Sciatic nerve (tissue), 2 donors: ENCODE measurements at places on chromosomes 12 and 14. TPM values are rescaled to one million over a fixed set of nuclear protein-coding genes. Genes with fewer than 3 reads are reported as not detected.

NT5DC3 gene
- 26.2 TPM for total RNA-seq

GPR162 gene
- 4.5 TPM for total RNA-seq

SOAT2 gene
- 1.2 TPM for total RNA-seq

CYP27B1 gene
- 0.98 TPM for total RNA-seq

MSI1 gene
- 2.2 TPM for total RNA-seq

GRIP1 gene
- total RNA-seq, result 2.5 TPM

RIPK3 gene
- 8.9 TPM for total RNA-seq

PLEKHH1 gene
- 6.1 TPM for total RNA-seq

CLEC2A gene
- not detected for total RNA-seq

CLEC1A gene
- total RNA-seq, result 13.7 TPM

RILPL1 gene
- total RNA-seq, result 24.7 TPM

DDN gene
- not detected for total RNA-seq

DNA sequence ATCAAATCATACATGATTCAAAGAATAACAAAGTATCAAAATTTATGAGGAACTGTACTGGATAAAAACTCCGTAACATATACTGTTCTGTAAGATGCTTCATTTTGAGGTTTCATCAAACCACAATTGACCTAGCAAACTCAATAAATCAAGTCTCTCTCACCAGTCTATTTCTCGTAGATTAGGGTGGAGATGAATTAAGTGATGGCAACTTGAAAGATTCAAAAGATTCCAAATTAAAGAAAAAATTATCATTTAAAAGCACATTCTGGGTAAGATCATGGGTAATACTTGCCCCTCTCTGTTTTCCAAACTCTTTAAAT lies 74.4 kb downstream of the PAPLN start:
- DNase-seq, result no peak

DNA sequence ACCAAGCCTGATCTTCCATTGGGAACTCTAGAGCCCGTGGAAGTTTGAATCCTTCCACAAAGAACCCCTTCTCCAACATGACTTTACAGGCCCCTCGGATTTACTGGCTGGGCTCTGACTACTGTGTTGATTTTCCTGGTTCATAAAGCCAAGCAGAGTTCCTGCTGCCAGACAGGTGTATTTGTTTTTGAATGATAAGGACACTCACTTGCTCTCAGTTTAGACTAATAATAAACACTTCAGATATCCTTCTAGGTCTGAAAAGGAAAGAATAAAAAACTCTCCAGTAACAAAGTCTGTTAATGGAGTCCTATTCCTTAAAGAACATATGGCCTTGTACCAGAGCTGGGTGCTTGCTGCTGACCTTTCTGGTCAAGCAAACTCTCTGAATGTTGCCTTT lies 31.0 kb downstream of the SIX1 start:
- DNase-seq, result no peak

GRCh38 chr14:91237219-91237618 lies 7.3 kb downstream of the GPR68 start:
- no peak for DNase-seq

DNA sequence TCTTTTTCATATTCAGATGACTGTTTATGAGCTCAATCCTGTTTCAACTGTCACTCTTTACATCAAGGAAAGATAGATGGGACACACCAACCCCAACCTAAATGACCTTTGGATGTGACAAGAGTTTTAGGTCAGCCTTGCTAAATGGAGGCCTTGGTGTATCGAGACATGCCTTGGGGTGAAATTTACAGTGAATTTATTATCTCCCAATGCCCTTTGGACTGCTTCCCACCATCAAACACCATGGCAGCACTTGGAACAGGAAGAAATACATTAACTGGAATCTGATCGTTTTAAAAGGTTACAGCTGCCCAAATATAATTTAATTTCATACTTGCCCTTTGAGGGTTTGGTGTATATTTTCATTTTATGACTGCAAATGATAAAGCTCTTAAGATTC lies 327.6 kb downstream of the SOX5 start:
- no peak for DNase-seq

GRCh38 chr12:21828779-21829178 lies 54.3 kb upstream of the KCNJ8 start:
- DNase-seq, result no peak

GRCh38 chr14:92917041-92917940 lies 5.7 kb upstream of the CHGA start:
- no peak for DNase-seq

DNA sequence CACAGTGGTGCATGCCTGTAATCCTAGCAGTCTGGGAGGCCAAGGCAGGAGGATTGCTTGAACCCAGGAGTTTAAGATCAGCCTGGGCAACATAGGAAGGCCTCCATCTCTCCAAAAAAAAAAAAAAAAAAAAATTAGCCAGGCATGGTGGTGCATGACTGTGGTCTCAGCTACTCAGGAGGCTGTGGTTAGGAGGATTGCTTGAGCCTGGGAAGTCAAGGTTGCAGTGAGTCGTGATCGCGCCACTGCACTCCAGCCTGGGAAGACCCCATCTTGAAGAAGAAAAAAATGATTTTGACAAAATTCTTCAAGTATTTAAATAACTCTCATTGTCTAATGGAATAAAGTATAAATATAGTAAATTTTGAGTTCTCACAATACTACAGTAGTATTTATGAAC lies 219.2 kb upstream of the SSTR1 start:
- no peak for DNase-seq

- no peak for DNase-seq
These were observed 182.3 kb downstream of the TMEM132C start for GRCh38 chr12:128449146-128449894.

GRCh38 chr14:91220581-91221000 lies 23.9 kb downstream of the GPR68 start:
- no peak for DNase-seq

DNA sequence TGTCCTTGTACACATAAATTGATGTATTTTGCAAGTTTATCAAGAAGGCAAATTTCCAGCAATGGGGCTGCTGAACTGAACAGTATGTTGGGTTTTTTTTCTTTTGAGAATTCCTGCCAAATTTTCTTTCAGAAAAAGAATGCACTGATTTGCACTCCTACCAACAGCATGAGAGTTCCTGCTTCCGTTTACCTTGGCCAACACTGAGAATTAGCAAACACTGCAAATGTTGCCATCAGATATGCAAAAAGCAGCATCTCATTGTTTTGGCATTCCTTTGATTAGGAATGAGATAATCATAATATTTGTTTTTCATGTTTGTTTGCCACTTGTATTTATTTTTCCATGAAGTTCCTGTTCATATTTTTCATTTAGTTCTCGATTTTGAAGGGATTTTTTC lies 82.4 kb downstream of the RTN1 start:
- no peak for DNase-seq

GRCh38 chr14:64495252-64495651 lies 8.4 kb downstream of the ZBTB25 start:
- no peak for DNase-seq

GRCh38 chr12:85550924-85551323 lies 270.9 kb downstream of the ALX1 start:
- DNase-seq, result no peak

DNA sequence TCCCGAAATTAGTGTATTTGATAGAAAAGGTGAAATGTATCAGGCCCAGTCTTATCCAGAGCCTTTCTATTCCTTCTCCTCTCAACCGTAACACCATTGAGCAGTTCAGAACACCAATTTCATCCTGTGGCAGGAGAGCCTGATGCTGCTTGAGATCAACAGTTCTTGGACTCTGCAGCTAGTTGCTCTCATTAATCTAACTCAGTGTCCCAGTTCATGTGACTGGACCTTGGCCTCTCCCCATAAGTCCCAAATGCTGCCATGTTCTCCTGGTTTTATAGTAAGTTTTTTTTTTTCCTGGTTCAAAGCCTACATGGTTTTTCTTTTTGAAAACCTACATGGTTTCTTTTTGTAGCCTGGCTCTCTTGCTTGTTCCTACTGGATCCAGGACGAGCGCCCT lies 293.9 kb downstream of the ITPR2 start:
- no peak for DNase-seq

DNA sequence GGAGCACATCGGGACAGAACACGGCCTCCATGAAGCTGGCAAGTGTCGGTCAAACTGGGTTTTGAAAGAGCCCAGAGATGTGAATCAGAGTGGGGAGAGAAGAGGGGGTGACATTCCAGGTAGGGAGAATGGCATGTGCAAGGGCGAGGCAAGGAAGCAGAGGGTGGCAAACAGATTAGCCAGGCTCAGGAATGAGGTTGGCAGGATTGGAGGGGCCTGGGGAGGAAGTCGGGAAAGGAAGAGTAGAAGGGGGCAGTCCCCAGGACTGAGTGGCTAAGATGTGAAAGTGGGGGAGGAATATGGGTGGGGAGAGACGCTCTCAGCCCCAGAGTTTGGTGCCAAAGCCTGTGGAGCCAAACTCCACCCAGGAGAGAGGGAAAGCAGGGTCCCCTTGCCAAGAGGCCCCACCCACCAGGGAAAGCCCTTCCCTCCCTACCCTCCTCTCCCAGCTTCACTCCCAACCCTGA lies 5.5 kb upstream of the HDAC7 start:
- DNase-seq, result no peak

- no peak for DNase-seq
These were observed 46.1 kb downstream of the FANCM start for GRCh38 chr14:45181806-45182205.

GRCh38 chr14:56608689-56609088 lies 29.1 kb downstream of the TMEM260 start:
- no peak for DNase-seq

DNA sequence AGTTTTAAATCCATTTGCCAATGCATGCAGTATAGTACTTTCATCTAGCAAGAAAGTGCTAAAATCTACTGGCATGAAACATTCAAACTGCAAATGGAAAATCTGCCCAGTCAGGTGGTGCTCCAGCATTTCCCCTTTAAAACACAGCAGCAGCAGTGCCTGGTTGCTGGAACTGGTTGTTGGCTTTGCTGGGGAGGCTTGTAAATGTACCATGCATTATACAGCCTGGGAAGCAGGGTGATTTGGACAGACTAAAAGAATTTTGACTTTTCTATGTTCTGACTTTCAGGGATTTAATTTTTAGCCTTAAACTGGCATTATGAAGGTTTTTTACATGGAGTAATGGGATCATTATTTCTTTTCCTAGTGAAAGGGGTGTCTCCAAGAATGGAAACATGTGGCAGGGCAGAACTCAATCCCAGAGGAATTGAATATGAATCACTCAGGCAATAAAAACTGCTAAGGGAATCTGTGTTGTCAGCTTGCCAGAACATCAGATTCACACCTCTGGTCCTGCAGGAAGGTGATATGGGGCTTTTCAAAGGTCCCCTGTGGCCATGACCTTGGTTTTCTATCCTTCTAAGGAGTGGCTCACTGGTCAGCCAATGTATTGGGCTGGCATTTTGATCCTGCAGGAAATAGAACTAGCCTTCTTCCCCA lies 9.0 kb upstream of the PAX9 start:
- DNase-seq, result no peak

GRCh38 chr14:89264196-89264800 lies 152.7 kb downstream of the FOXN3 start:
- DNase-seq, result no peak

DNA sequence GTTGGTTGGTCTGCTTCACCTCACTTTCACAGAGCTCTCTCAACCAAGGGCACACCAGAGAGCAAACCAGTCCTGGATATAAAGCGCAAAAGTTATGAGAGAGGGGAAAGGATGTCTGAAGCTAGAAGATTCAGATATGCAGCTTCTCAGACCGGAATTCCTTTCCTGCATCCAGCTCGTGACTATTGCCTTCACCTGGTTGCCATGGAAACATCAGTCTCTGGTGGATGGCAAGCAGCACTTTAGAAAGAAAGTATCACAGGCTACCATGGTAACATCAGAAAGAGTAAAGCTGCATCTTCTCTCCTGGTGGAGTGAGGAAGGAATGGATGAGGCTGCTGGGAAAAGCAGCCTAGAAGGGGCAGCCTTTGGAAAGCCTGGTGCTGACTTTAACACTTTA lies 13.7 kb downstream of the REM2 start:
- DNase-seq, result no peak

DNA sequence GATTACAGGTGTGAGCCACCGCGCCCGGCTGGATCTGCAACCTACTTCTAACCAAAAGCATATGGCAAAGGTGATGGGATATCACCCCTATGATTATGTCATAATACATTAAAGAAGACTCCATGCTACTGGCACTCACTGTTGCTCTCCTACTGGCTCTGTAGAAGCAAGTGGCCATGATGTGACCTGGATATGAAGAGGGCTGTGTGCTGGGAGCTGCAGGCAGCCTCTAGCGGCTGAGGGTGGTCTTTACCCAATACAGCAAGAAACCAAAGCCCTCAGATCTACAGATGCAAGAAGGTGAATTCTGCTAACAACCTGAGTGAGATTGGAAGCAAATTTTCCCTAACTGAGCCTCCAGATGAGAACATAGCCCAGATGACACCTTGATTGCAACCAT lies 34.2 kb upstream of the TRIM9 start:
- no peak for DNase-seq

- DNase-seq, result no peak
These were observed 593.0 kb upstream of the ATP2B1 start for GRCh38 chr12:90301561-90302133.

DNA sequence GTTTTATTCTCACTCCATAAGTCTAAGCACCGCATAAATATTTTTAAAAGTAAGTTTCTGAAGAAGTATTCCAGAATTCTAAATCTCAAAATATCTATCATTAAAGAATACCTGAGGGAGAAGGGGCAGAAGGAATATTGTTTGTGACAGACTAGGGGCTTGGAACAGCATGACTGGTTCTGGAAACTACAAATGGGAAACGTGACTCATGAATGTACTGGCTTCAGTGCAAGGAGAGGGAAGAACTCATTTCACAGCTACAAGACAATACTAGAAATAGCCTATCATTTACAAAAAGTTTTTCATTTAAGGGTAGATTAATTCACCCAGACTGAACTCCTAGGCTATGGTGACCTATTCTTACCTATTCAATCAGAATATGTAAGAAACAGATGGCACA lies 121.3 kb downstream of the SLC25A21 start:
- DNase-seq, result no peak

- no peak for DNase-seq
These were observed 14.6 kb upstream of the EEA1 start for GRCh38 chr12:92943482-92944250.

DNA sequence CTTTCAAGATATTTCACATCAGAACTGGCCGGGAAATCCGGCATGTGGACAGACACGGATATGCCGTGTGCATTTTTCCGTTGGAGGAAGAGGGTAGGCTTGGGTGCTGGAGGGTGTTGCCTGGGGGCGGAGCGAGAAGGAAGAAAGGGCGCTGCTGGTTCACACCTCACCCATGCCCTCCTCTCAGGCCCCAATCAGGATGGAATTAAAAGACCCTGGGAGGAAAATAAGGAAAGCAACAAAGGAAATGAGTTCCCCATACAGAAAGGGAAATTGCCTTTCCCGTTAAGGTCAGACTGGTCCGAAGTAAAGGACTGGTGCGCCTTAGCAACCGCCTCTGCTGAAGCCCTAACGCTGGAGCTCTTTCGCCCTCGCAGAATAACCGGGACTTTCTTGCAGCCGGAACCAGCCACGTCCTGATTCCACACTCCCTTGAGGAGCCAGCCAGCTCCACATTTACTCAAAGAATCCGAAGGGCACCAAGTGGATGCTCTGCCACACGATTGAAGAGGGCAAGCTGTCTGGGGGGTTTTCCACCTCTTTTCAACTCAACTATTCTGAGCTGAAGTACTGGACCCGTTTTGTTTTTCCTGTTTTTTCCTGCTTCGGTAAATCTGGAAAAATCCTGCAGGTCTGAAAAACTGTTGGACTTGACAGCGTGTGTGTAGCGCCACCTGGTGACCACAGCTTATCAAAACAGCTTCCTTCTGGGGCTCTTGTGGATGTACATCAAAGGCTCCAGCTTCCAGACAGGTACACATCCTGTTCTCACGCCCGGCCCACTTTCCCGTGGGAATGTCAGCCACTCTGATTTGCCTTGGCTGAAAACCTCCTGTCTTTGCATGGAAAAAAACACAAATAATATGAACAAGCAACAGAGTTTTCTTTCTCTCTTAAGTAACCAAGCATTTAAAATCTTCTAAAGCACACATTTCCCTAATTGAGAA lies 37.6 kb upstream of the BCL2L14 start:
- DNase-seq, result peak; percentile 93
